ENCODE measurements at places on chromosomes 4 and X. TPM values are rescaled to one million over a fixed set of nuclear protein-coding genes. Genes with fewer than 3 reads are reported as not detected.

The BEX1 gene
- total RNA-seq, result 0.46 TPM

- no peak for DNase-seq
These were observed 53.8 kb upstream of the HGFAC start for GRCh38 chr4:3387943-3388361.

DNA sequence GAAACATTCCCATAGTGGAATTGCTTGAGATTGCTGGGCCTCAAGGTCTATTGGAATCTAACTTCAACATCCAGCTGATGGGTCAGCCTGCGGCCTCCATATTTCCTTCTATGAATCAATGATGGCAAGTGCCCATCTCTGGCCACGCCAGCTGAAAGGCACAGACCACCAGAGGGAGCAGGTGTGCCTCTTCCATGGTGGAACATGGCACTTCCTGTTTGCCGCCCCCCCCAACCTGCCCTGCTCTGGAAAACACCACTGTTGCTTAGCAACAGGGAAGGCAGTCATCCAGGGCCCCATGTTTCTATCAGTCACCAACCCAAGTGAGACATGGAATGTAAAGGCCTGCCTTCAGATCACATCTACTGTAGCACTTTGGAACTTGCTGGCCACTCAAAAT lies 11.6 kb downstream of the PAGE4 start:
- no peak for DNase-seq

- no peak for DNase-seq
These were observed 443.6 kb upstream of the PITX2 start for GRCh38 chr4:111066447-111066846.

The TXK gene
- 16.4 TPM for total RNA-seq

- DNase-seq, result peak; percentile 22
These were observed at the start of gene PLCXD1 for GRCh38 chrX:281166-281999. PLCXD1 (plus strand) TSS chrX:281381; CDS start chrX:284188, 2,807 bp downstream.

DNA sequence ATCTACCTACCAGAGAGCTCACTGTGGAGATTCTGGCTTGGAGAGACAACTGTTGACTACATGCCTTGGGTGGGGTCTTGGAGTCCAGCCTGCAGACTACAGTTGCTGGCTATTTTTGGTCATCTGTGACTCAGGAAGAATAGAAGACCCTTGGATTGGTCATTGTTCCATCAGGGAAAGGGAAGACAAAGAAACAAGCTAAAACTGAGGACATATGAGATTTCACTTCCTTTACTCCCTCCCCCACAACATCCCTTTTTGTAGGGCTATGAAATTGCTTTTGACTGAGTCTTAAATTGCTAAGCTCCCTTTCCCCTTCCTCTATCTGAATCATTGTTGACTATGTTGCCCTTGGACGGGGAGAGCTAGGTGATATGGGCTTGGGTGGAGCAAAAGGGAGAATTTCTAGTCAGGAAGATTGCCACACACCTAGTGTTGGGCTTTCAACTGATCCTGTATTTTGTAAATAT lies 11.7 kb downstream of the MSN start:
- DNase-seq, result no peak

GRCh38 chrX:18707426-18708049 lies at the start of gene PPEF1:
PPEF1 (plus strand) TSS chrX:18707645; CDS start chrX:18707781, 136 bp downstream.
- DNase-seq, result no peak

- no peak for DNase-seq
These were observed 25.5 kb upstream of the FGF5 start for GRCh38 chr4:80240976-80241375.

The TBC1D9 gene
- not detected for total RNA-seq

DNA sequence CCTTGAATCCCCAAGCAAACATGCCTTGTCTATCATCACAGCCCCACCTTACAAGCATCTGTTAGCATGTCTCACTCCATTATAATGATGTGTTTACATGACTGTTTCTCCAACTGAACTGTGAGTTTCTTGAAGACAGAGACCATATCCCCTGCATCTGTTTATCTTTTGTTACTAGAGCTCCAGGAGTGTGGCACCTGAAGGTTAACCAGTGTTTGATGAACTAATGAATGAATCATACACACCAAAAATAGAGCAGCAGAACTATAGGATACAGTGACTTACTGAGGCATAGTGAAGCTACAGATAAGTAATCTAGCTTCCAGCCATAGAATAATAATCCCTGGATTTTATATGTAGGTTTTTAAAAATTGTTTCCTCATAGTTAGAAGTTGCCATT lies 331.0 kb downstream of the PCDH7 start:
- DNase-seq, result no peak

DNA sequence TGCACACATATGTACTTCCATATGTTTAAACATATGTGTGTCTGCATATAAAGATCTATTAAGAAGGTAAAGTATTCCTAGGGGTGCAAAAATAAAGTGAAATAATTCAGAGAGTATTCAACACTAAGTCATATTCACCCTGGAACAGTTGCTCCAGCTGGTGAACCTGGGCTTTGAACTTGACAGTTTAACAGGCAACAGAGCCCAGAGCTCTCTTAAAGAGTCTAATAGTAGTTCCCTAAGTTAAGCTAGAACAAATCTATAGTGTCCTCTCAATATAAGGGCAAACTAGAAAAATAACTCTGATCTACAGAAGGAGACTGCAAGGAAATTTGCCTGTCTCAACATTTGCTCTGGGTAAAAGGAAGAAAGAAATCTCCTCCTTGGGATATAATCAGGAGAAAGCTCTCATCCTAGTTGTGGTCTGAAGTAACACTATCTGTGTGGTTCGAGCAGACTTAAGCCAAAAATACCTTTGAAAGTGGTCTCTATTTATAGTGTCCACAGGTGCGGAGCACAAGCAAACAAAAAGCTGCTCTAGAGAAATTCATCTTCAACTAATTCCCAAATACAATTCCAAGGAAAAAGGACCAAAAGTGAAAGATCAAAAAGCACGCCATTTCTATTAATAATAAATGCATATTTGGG lies 29.9 kb downstream of the VEGFC start:
- no peak for DNase-seq

The C4orf50 gene
- total RNA-seq, result not detected
